ENCODE measurements at places on chromosomes 7 and 10. TPM values are rescaled to one million over a fixed set of nuclear protein-coding genes. Genes with fewer than 3 reads are reported as not detected.

CDK14 gene
- 14.1 TPM for total RNA-seq

TRIM73 gene
- total RNA-seq: 0.71 TPM

ZC3HAV1L gene
- total RNA-seq: 7.9 TPM

DNA sequence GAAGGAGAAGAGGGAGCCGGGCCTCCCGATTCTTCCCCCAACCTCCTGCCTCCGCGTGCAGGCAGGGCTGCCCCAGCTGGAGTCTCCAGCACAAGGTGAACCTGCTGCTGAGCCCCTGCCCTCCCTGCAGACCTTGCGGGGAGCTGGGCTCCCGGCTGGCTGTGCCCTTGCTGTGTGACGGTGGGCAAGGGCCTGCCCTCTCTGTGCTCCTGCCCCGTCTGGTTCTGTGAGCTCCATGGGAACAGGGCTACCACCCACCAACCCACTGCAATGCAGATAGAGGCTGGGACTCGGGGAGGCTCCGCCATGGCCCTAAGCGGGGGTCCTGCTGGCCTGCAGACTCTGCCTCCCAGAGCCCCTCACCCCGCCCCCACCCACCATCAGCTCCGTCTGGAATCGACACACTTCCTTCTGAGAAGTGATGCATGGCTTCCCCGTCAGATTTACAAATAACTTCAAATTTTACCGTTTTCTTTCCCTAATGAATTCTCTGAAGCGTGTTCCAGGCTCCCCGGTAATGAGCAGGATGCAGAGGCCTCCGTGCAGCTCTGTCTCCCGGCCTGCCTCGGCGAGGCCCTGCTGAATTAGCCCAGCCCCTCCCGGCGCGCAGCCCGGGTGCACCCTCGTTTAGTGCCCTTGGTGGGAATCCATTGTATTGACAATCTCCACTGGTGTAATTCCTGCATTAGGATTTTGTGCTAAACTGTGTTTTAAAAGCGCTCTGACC, 111.0 kb downstream of the MICALL2 start:
- DNase-seq: no peak

- peak; percentile 41 for DNase-seq
Observed at GRCh38 chr7:150631866-150632864, at the start of gene GIMAP6. Gene GIMAP6, minus strand, starts transcription at chr7:150632385. Its CDS starts 2,243 bp downstream, at chr7:150630142.

DNA sequence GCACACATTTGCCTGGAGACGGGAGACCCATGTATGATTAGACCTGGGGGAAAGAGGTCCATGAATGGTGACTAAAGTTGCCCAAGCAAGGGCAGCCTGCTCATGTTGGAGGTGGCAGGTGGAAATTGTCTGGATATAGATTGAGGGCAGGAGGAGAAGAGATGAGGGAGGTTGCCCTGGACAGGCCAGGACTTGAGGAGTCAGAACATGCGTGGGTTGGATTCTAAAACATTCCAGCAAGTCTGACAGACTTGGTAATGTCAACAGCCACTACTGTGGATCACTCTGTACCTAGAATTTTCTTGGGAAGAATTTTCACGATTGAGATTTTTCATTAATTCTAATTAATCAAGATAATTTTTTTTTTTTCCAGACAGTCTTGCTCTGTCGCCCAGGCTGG, 19.1 kb upstream of the SVOPL start:
- DNase-seq: no peak

DNA sequence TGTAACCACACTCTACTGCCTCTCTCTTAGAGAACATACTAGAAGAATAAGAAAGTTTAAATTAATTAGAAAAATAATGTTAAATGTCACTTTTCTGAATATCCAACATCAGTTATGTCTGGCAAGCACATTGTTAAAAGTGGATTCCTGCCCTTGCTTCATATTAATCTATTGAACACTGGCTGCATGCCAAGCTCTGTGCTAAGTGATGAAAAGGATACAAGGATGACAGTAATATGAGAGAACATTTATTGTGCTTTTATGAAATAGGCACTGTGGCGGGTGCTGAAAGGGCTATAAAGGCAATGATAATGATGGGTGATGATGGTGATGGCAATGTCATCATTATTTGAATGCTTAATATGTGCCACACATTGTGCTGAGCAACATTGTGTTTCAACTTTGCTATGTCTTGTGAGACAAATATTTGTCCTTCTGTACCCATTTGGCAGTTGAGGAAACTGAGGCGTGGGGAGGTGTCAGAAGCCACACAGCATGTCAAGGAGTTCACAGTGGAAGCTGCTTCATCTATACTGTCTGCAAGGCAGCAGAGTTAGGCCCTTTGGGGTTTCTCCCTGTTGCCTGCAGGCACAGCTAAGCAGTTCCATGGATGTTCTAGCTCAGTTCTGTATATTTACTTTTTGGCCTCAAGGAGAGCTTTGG, 64.2 kb upstream of the RAPGEF5 start:
- no peak for DNase-seq

DNA sequence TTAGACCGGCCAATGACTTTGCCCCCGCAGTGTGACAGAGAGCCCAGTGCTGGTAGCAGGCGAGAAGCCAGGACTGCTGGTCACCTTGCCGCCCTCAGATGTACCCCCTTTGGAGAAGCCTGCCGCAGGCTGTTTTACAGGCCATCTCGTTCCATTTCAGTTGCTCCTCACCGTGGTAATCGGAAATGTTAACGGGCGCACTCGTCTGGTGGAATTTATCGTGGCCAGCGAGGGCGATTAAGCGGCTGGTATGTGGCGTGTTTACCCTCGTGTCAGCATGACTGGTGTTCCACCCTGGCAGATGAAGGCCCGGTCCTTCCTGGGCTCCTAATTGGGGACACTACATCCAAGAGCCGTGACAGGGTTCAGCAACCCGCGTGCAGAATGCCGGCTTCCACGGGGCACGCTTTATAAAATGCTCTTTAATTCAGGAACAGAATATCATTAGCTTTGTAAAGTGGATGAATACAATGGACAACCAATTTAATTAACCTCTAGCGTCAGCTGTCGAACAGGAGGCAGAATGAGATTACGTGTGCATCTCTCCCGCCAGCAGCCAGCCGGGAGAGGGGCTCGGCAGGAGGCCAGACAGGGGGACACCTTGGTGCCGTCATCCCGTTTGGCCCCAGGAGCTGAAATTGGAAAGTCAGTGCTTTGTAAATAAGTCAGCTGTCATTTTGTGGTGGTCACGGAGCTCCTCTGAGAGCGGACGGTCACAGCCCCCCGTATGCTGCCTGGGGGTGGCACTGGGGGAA, 108.3 kb downstream of the NKX6-2 start:
- DNase-seq: no peak

Measured in Daoy (cell line).